Stimulated activated CD8-positive, alpha-beta memory T cell treated with anti-CD3 and anti-CD28 coated beads, Interleukin-12 subunit alpha, Interleukin-12 subunit beta, amount 100 ng/mL, for 1 hour (primary cell): ENCODE measurements at places on chromosomes 12 and 14.

DNA sequence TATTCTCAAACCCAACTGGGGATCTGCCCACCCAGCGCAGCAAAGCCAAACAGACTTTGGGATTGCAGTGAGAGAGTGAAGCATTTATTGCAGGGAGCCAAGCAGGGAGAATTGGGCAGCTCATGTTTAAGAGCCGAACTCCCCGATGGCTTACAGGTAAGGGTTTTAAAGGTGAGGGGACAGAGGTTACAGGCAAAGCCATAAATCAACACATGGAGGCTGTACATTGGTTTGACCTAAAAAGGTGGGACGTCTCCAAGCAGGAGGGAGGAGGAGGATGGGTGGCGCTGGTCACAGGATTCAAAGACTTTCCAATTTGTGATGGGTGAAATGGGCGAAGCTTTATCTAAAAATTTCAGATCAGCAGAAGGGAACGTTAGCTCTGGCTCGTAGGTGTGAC is 18.2 kb downstream of the OAS2 start:
- DNase-seq, result no peak

DNA sequence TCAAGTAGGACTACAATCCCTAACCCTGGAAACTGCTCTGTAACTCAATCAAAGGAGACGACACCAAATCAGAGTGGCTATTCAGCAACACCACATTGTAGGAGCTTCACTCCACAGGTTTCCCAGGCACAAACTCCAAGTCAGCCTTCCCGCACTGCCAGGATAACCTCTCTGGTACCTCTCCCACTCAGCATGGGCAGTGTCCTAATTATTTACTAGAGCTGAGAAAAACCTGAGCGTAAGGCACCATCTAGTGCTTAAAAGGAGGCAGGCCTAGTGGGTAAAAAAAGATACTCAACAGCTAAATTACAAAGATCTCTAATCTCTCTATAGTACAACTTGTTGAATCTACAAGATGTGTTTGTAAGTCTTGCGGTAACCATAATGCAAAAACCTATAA is 36.1 kb downstream of the PARP11 start:
- no peak for DNase-seq

DNA sequence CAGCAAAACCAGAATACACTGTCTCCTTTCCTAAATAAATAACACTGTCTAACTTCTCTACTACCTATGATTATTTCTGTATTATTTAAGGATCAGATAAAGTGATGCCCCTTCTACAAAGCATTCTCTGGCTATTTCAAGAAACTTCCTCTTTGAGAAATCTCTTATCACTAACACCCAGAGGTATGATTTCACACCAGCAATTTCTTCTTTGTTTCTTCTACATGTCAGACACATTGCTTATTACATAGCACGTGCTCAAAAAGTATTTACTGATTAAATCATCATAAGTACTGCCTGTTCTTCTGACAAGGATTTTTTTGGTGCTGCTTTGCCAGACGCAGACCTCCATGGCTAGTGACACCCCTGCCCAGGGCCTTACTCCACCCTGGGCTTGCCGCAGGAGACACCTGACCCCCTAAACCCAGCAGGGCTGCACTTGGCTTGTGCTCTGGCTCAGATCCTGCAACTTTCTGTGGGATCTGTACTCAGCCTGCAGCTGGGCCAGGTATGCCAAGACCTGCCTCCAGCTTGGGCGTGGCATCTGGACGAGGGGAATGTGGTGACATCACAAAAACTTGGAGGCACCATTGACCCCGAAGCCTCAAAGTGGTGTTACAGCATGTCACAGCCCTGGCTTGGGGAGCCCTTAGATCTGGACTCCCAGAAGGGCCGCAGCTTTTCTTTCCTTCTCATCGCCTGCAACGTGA is 15.4 kb upstream of the HIGD1C start:
- DNase-seq, result no peak

GRCh38 chr14:73472185-73473114 is 14.1 kb upstream of the NUMB start:
- no peak for DNase-seq

- DNase-seq, result no peak
These were observed 264.6 kb upstream of the TMTC1 start for GRCh38 chr12:30048371-30048770.

GRCh38 chr12:14846876-14847580 is 3.7 kb upstream of the ART4 start:
- DNase-seq, result no peak

GRCh38 chr12:6639151-6639801 is 3.5 kb upstream of the LPAR5 start:
- no peak for DNase-seq

DNA sequence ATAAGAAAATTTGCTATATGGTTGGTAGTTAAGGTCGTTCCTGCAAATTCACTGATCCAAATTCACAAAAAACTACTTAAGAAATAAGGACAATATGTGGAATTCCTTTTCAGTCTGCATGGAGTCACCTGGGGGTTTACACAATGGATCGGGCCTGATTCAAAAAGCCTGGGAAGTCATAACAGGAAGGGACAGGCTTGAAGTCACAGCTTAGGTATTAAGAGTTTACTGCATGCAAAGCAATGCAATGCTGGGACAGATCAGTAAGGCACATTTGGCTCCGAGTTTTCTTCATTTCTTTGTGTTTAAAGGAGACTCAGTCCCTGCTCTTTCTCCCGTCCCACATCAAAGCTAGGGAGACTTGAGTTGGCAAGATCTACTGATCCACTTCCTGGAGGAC is 153.3 kb downstream of the NTF3 start:
- DNase-seq, result no peak

GRCh38 chr12:40565029-40565633 is 127.1 kb upstream of the CNTN1 start:
- DNase-seq, result no peak

- no peak for DNase-seq
These were observed 3.4 kb downstream of the GPR84 start for GRCh38 chr12:54360717-54361456.

DNA sequence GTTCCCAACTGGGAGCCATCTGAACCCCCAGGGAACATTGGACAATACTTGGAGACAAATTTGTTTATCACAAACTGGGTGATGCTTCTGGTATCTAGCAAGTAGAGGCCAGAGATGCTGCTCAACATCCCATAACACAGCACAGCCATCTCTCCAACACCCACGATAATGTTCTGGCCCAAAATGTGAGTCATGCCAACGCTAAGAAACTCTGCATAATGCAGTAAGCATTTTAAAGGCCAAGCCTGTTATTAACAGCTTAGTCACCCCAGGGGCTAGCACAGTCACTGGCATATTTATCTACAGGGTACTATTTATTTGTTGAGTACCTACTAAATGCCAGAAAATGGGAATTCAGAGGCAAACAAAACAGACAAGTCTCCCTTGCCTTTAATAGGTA is 873.1 kb upstream of the TMEM132C start:
- no peak for DNase-seq

DNA sequence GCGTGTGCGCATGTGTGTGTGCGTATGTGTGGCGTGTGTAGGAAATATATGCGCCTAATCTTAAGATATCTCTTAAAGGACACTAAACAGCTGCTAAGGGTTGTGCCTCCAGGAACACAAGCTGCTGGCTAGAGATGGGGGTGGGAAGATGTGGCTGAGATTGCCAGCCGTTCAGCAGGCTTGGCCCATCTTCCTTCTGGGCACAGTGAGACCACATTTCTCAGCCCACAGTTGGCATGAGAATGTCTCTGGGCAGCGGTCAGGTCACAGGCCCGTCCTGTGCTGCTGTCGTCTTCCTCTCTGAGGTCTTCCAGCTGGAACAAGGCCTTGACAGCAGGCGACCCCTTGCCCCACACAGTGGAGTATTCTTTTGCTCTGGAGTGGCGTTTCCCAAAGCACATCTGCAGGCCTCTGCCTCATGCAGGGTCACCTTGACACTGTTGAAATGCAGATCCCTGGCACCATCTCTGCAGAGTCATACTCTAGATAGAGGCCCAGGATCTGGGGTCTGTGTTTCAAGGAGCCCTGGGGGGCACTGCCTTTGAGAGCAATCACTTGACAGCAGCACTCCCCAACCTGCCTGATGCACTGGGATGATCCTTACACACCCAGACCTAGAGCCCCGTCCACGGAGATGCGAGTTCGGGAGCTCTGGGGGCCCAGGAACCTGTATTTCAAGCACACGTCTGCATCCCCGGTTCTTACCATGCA is 335.5 kb upstream of the SFSWAP start:
- no peak for DNase-seq

GRCh38 chr14:58865514-58866281 is 227.9 kb downstream of the DACT1 start:
- no peak for DNase-seq

- no peak for DNase-seq
These were observed 5.9 kb upstream of the CRIP2 start for GRCh38 chr14:105468621-105469241.

- no peak for DNase-seq
These were observed 155.3 kb downstream of the PDE3A start for GRCh38 chr12:20523658-20524057.

DNA sequence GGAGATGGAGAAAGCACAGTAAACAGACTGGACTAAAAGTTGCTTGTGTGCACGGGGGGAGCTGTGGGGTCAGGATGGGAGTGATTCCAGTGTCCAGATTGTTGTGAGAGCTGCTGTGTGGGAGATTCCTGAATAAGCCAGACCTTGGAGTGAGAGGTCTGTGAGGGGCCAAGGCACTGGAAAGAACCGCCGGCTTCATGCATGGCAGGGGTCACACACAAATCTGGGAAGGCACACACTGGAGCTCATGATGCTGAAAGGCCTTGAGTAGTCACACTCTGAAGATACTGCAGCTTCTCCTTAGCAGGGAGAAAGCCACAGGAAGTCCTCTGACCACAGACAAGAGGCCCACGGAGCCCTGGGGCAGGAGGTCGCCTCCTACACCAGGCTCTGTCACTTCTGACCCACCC is 23.1 kb downstream of the ADCY6 start:
- DNase-seq, result no peak

DNA sequence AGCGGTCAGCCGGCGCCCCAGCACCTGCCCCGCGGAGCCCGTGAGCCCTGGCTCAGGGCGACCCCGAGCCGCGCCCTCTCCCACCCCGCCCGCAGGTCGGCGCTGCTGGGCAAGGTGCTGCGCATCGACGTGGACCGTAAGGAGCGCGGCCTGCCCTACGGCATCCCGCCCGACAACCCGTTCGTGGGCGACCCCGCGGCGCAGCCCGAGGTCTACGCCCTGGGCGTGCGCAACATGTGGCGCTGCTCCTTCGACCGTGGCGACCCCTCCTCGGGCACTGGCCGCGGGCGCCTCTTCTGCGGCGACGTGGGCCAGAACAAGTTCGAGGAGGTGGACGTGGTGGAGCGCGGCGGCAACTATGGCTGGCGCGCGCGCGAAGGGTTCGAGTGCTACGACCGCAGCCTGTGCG is 14.4 kb downstream of the HHIPL1 start:
- no peak for DNase-seq

- no peak for DNase-seq
These were observed 75.8 kb upstream of the COCH start for GRCh38 chr14:30798516-30798915.

GRCh38 chr12:111414711-111415252 is 9.1 kb downstream of the SH2B3 start:
- no peak for DNase-seq

GRCh38 chr14:34379816-34380470 is 82.1 kb downstream of the SPTSSA start:
- no peak for DNase-seq

- no peak for DNase-seq
These were observed 368.7 kb downstream of the NELL2 start for GRCh38 chr12:44507461-44507860.

DNA sequence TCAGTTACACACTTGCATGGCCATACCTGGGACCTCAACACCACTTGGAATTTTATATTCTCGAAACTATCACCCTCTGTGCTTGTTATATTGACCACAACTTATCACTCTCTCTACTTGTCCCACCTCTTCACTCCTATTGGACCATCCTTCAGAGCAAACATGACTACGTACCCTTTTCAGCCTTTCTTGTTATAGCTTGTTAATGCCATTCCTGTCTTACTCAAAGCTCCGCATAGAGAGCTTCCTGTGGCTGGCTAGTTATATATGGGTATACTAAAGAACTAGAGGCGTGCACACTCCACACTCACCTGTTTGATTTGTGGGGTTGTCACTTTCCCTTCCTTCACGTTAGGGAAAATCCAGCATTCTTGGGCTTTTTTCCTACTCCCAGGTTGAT is 26.3 kb upstream of the FRS2 start:
- no peak for DNase-seq

GRCh38 chr12:18646286-18646890 is 91.4 kb downstream of the PLCZ1 start:
- DNase-seq, result no peak

DNA sequence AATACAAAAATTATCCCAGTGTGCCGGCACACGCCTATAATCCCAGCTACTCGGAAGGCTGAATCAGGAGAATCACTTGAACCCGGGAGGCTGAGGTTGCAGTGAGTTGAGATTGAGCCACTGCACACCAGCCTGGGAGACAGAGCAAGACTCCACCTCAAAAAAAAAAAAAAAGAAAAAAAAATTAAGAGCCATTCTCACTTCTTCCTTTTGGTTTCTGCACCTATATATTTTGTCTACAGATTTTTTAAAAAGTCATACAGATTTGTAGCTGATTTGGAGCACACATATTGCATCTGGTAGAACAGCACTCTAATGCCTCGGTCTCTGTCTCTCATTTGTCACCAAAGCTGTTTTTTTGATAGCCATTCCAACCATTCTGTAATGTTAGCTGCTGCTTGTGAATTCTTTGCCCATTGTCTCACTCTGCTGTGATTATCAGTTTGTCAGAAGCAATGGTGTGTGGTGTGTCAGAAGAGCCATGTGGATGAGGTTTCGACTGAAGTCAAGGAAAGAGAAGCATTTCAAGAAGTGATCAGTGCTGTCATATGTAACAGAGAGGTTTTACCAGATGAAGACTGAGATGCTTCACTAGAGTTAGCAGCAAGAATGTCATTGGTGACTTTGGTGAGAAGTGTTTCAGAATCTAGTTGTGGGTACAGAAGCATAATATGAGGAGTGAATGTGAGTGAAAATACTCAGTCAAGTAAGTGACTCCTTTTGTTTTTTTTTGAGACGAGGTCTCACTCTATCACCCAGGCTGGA is 8.7 kb upstream of the KTN1 start:
- no peak for DNase-seq

GRCh38 chr12:119211884-119212283 is 33.2 kb downstream of the HSPB8 start:
- DNase-seq, result no peak

DNA sequence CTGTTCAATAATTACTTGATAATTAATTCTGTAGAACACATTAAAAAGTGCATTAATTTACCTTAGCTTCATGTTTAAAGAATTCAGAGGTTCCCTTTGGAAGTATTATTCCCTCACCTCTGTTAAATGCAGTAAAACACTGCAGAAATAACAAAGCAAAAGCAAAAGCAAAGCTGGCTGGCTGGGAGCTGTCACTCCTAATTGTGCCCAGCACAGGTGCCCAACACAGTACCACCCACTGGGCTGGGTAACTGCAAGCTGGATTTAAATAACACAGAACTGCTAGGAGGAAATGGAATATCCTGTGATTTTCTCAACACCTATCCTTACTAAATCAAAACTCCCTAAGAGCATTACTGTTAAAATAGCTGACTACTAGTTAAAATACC is 72.6 kb downstream of the SLC2A13 start:
- no peak for DNase-seq
